NCI-H2081 (cell line): ENCODE measurements at places on chromosomes 13 and 19.

DNA sequence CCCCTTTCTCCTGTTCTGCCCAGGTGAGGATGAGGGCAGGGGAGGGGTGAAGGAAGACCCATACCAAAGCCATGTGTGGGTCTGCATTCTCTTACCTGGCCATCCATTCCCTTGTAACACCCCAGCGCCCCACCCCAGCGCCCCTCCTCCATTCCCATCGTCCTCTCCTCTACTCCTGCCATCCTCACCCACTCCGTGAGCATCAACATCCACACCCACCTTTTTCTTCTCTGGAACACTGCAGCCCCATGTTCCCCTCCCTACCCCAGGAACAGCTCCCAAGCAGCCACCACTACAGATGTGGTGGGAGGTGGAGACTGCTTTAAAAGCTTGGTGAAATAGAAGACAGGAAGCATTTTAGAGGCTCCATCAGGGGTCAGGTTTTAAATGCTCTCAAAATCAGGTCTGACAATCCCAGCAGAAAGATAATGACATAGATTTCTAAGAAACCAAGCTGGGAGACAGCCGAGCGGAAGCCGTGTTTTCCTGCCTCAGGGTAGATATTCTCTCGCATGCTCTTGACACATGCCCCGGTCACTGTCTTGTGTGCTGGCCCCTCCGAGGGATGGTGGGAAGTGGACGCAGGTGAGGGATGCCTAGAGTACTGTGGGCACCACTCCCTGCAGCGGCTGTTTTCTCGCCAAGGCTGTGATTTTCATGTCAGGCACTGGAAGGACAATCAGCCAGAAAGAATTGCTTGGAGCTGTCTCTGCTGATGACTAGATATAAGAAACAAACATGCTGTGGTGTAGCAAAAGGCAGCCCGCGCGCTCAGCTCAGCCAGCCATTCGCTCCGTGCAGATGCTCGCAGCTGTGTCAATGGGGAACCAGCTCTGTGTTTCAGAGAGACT lies 9.8 kb downstream of the MEDAG start:
- no peak for DNase-seq

DNA sequence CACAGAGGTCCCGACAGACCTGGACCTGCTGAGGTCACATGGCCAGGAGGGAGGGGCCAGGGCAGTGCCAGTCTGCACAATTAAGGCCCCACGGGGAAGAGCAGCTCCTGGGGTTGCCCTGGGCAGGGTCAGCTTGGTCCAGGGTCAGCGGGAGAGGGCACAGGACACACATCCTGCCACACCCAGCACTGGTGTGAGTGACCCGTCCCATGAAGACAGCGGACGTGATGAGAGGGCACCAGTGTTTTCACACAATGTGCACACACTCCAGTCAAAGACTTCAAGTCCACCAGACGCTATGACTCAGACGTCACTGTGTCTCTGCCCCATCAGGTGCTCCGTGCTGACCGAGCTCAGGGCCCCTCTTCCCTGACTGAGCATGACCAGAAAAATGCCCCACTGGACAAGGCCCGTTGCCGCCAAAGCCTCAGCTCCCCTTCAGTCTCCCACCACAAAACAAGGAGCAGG lies 4.2 kb downstream of the TMEM259 start:
- DNase-seq: no peak

- DNase-seq: no peak
Observed at GRCh38 chr13:57682128-57682716, 50.7 kb downstream of the PCDH17 start.

- no peak for DNase-seq
Observed at GRCh38 chr13:27041341-27041740, 130.3 kb downstream of the USP12 start.

DNA sequence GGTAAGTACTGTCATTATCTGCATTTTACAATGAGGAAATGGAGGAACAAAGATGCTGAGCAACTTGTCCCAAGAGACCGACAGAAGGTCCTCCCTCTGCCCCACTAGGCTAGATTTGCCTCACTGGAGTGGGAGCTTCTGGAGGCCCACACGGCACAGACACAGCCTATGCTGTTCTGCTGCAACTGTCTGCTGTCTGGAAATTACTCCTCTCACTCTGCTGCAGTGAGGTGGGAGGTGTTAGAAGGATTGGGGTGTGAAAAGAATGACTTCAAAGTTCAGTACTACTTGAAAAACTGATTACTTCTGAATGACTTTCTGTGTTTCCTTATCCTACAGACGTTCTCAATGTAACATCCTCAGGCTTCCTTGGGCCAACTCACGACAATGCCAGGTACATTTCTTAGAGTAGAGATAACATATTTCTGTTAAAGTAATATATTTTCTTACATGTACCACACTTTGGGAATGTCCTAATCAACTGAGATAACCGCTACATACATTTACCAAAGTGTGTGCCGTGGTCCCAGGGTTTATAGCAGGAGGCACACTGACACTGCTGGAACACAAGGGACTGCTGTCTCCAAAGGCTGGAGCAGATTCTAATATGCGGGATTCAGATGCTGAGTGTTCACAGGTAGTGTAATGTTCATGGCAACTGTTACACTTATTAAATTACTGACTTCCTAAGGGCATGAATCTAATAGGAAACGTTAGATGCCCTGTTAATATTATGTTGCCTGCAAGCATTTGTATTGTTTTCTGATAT lies 53.5 kb upstream of the WASF3 start:
- no peak for DNase-seq

DNA sequence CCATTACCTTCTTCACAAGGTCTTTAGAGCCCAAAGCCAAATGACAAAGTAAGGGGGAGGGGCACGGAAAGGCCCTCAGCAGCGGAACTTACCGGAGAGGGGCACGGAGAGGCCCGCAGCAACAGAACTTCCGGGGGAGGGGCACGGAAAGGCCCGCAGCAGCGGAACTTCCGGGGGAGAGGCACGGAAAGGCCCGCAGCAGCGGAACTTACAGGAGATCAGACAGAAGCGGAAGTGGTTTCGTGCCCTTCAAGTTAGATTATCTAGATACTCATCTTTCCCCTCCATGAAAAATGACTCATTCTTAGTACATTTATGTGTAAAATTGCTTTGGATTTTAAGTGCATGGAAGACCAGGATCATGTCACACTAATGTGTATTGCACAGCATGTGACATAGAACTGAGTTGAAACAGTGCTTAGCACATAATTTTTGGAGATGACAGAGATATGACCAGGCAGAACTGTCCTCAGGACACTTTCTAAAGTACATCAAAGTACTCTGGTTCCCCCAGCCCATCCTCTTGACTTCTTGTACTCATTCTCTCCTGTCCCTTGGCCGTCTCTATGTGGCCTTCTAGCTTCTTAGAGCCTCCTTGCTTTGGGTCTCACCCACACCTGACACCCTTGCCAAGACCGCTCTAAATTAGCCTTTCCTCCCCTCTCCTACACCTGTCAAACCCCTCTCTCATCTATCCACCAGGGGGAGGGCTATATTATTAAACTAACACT lies 25.7 kb upstream of the TPTE2 start:
- DNase-seq: no peak

DNA sequence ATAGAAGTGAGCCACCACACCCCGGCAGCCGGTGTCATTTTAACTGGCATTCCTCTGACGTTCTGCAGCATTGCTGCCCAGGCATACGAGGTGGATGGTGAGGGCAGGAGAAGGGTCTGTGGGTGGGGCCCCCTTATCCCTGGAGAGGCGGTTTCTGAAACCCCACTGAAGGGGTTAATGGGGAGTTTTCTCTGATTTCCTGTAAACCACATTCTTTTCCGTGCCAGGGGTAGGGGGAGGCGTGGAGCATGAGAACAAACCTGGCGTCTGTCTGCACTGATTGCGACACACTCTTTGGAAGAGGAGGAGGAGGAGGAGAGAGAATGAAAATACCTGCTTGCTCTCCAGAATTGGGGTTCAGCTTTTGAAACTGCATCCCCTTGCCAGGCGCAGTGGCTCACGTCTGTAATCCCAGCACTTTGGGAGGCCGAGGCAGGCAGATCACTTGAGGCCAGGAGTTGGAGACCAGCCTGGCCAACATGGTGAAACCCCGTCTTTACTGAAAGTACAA lies 2.7 kb upstream of the C3 start:
- no peak for DNase-seq
